ENCODE measurements at places on chromosomes 7 and 10.

DNA sequence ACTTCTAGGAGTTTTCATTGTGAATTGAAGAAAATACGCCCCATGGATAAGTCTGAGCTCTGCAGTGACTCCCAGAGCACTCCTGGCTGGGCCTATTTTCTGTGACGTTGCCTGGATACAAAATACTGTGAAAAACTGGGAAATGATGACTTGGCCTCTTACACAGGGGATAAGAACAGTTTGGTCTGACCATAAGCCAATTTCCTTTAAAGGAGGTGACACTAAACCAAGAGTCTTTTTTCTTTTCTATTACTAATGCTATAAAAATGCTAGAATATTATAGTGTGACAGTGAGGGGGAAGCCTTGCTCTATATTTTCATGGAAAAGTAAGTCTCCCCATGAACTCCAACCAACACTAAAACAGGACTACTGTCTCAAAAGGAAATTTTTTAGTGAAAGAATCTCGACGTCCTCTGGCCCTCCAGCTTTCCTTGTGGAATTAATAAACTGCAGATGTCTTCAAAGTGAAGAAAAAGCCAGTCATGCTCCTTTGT, 45.5 kb downstream of the MYOF start:
- peak; percentile 97 for DNase-seq

- no peak for DNase-seq
These were observed at the start of gene DNAH11 for GRCh38 chr7:21542891-21543527. Gene DNAH11, plus strand, starts transcription at chr7:21543039. Its CDS starts 207 bp downstream, at chr7:21543246.

- peak; percentile 69 for DNase-seq
These were observed 11.2 kb downstream of the CTBP2 start for GRCh38 chr10:125149036-125149679.

GRCh38 chr7:158613481-158613880, 25.9 kb upstream of the PTPRN2 start:
- no peak for DNase-seq

DNA sequence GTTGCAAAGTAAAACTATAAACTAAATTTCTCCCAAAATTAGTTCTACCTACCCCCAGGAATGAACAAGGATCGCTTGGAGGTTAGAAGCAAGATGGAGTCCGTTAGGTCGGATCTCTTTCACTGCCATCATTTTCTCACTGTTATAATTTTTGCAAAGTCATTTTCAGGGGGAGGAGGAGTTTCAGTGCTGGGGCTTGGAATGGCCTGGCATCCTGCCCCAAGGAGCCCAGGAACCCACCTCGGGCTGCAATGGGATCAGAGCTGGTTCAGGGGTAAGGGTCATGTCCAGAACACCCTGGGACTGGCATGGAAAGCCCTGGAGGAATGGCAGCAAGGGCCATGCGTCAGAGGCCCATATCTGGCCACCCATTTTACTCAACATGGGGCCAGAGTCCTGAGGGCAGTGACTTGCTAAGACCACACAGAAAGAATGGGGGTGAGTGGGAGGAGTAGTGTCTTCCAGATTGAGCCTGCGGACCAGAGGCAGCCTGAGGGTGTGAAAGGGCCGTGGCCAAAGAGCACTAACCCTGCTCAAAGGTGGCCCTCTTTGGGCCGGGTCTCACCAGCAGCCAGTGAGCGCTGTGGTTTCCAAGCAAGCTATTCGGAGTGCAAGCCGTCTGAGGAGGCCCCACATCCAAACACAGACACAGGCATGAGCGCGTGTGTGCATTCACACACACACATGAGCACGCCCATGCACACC, 31.8 kb downstream of the GPRIN2 start:
- peak; percentile 96 for DNase-seq

DNA sequence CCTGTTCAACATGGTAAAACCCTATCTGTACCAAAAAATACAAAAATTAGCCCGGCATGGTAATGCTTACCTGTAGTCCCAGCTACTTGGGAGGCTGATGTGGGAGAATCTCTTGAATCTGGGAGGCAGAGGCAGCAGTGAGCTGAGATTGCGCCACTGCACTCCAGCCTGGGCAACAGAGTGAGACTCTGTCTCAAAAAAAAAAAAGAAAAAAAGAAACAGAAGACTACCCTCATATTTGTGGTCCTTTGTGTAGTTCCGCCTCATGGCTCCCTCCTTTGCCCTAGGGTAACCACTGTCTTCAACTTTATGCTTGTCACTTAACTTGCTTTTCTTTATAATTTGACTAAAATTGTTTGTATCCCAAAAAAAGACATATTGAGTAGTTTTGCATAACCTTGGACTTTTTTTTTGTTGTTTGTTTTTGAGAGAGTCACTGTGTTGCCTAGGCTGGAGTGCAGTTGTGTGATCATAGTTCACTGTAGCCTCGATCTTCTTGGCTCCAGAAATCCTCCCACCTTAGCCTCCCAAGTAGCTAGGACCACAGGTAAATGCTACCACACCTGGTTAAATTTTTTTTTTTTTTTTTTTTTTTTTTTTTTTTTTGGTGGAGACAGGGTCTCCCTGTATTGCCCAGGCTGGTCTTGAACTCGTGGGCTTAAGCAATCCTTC, 3.7 kb downstream of the ZNF487 start:
- no peak for DNase-seq

GRCh38 chr7:44580945-44581878, 819 bp downstream of the TMED4 start:
- no peak for DNase-seq

- no peak for DNase-seq
These were observed 470.7 kb downstream of the DNAJB6 start for GRCh38 chr7:157807510-157807909.

- DNase-seq: no peak
These were observed 801.2 kb upstream of the ZWINT start for GRCh38 chr10:57162231-57162630.

DNA sequence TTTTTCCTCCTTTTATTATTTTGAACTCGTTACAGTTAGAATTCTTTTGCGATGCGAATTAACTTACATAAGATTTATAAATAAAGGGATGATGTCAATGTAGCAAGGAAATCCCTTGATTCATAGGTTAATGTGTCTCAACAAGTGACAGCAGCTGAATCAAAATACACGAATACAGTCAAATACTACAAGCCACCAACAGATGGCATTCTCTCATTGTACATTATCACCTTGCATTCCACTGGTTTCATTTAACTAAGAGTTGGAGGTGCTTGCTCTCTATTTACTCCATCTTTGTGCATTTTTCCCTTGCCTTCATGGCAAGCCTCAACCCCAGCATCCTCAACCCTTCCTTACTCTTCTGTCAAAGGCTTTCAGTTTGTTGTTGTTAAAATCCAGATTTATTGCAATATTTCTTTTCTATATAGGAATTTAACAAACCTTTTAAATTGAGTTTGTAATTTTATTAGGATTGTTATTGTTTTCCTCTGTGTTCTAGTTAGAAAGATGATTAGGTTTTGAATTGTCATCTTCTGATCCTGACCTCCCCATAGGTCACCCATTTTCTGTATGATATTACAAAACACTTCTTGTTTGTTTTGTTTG, 78.3 kb downstream of the SLC25A40 start:
- peak; percentile 76 for DNase-seq

GRCh38 chr7:5681979-5682546, 99.4 kb downstream of the RNF216 start:
- no peak for DNase-seq

DNA sequence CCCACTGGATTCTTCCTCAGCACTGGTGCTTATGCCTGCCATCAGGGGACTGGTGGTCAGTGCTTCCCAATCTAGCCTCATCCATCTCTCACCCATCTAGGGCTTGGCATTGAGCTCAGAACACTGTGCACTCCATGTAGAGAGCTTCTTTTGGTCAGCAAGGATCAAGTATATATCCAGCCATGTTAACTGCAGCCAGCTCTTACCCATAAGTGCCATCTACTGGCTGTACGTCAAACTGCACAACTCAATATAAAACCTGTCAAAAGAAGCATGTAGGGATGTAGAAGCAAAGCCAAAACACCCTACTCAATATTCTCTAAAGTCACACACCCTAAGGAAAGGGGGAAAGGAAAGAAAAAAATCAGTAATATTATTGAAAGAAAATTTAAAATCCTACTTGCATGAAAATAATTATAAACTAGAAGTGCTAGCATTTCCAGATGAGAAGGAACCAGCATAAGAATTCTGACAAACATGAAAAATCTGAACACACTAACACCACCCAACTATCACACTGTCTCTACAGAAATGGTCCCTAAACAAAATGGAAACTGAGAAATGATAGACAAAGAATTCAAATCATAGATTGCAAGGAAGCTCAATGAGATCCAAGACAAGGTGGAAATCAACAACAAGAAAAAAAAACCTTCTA, 531.1 kb upstream of the STEAP1 start:
- peak; percentile 35 for DNase-seq

GRCh38 chr7:133629701-133630100, 376.8 kb downstream of the EXOC4 start:
- no peak for DNase-seq

DNA sequence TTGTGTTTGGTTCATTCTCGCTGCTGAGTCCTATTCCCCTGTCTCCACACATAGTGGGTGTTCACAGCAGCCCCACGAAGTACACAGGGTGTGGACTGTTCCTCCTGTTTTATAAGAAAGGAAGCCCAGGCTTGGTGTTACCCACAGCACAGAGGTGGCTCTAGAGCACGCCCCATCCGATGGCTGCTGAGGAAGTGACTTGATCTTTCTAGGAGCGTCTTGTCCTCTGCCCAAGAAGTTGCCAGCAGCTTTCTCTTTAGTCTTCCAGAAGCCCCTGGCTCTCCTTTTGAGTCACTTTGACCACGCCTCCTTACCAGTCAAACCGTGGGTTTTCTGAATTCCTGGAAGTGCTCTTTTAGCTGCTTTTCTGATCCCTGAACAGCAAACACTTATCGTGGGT, 94.0 kb downstream of the GRK5 start:
- no peak for DNase-seq

DNA sequence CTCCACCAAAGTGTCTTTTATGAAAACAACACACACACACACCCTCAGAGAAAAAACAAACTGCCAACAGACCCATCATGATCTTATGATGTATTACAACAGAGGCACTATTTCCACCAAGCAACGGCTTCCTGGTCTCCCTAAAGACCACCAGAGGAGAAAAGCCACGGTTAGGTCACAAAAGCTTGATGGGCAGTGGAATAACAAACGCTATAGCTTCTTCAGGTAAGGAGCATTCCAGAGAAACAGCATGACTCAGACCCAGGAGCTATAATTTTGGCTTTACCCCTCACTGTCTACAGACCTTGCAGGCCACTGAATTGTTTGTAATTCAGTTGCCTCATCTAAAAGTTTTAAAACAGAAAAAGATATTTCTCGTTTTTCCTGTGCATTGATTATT, 105.7 kb upstream of the GPR141 start:
- DNase-seq: no peak

- no peak for DNase-seq
These were observed 333.4 kb downstream of the SH2D4B start for GRCh38 chr10:80871083-80871482.

GRCh38 chr7:153470004-153470671, 582.1 kb upstream of the DPP6 start:
- DNase-seq: no peak

DNA sequence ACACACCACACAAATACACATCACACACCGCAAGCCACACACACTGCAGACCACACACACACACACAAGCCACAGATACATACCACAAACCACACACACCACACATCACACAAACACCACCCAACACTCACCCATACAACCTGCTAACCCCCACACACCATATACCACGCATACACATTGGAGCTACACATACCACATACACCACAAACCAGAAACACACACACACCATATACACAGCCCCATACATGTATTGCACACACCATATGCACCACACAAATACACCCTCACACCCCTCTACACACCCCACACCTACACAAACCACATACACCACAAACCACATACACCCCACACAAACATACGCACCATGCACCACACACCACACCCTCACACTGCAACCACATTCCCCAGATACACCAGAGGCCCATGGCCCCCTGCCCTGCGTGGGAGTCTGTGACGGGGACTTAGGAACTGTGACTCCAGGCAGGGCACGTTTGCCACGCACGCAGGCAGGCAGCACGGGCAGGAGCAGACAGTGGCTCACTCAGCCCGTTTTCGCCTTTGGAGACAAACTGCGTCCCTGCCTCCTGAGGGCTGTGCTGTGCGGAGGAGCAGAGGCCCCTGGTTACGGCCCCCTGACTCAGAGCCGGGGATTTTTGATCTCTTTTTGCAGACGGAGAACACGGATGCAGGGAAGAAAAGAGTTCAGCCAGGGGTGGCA, 52.6 kb downstream of the TMEM209 start:
- no peak for DNase-seq

- DNase-seq: peak; percentile 93
These were observed 31.2 kb downstream of the PRTFDC1 start for GRCh38 chr10:24920907-24921881.

DNA sequence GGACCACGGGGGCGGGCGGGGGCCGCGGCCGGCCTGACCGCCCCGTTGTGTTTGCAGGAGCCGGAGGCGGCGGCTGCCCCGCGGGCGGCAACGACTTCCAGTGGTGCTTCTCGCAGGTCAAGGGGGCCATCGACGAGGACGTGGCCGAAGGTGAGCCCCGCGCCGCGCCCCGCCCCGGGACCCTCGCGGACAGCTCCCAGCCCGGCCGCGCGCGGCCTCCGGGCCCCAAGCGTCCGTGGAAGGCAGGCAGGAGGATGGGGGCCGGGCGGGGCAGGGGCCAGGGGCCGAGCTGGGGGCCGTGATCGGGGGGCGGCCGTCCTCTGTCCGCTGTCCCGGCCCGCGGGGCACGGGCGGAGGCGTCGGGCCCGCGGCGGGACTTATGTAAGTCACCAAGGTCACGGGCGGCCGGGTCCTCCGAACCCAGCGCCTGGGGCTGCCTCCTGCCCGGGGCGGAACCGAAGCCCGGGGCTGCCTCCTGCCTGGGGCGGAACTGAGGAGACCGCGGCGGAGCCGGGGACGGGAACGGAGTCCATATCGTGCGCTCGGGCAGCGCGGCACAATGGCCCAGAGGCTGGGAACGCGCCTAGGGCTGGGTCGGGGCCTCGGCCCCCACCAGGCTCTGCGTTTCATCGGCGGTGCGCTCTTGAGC, 497 bp downstream of the PPP2R2D start:
- DNase-seq: no peak

DNA sequence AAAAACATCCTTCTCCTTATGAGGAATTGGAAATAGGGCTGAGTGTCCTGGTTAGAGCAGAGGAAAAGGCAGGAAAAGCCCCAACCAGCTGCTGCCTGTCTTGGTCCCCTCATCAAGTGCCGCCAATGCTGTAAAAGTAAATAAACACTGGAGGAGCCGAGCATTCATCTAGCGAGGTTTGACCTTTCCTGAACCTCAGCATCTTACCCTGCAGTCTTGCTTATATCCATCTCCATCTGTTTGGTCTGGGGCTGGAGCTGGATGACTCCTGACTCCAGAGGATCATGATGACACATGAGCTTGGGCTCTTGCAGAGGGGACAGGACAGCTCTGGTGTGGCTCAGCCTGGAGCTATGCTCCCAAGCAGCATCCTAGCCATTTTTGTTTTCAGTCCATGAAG, 501.1 kb downstream of the TNS3 start:
- no peak for DNase-seq

GRCh38 chr7:150716939-150717338, 526 bp downstream of the GIMAP1 start:
- no peak for DNase-seq

DNA sequence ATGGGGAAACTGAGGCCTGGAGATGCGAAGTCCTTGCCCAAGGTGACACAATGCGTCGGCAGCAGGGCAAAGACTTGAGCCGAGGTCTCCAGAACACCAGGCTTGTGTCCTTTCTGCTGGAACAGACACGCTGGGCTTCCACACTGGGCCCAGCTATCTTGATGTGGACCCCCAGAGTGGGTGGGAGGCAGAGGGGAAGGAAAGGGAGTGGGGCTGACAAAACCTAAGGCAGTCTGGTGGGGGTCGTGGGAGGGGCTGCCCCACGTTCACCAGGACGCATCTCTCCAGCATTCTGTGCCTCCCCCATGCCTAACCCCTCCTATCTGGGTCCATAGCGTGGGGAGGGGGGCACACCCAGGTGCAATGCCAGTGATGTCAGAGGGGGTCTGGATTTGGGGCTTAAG, 38.1 kb downstream of the PPIF start:
- no peak for DNase-seq
